ENCODE measurements at places on chromosomes 12 and 14.

GRCh38 chr14:100761481-100761880 is 34.8 kb downstream of the DLK1 start:
- DNase-seq, result peak; percentile 90

GRCh38 chr14:63051992-63052391 is 6.7 kb upstream of the KCNH5 start:
- DNase-seq, result peak; percentile 54

DNA sequence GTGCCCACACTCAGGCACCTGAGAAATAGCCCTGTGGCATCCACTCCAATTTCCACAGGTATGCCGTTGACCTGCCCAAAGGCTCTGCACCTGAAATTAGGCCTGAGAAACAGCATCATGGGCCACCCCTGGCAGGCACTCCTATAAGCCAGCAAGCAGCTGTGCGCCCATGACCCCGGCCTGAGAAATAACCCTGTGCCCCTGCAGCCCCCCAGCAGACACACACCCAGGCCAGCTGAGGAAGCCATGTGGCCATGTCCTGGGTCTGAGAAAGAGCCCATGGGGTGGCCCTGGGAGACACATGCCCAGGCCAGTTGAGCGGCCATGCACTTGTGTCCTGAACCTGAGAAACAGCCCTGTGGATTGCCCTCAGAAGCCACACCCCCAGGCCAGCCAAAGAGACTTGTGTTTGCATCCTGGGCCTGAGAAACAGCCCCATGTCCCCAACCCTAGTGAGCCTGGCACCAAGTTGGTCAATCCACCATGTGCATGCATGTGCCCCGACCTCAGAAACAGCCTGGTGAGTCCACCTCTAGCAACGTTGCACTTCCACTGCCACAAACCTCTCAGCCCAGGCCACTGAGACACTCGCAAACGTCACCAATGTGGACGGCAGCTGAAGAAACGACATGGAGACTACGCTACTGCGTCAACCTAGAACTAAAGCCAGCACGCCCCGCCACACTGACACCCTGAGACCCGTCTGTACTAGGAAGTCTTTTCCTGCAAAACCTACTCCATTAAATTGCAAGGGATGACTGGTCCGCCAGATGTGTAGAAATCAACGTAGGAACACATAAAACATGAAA is 411.9 kb downstream of the TMEM121 start:
- no peak for DNase-seq

DNA sequence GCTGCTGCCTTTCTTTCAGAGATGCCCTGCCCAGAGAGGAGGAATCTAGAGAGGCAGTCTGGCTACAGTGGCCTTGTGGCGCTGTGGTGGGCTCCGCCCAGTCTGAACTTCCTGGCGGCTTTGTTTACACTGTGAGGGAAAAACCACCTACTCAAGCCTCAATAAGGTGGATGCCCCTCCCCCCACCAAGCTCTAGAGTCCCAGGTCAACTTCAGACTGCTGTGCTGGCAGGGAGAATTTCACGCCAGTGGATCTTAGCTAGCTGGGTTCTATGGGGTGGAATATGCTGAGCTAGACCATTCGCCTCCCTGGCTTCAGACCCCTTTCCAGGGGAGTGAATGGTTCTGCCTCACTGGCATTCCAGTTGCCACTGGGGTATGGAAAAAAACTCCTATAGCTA is 25.6 kb downstream of the SPATA7 start:
- DNase-seq, result no peak

DNA sequence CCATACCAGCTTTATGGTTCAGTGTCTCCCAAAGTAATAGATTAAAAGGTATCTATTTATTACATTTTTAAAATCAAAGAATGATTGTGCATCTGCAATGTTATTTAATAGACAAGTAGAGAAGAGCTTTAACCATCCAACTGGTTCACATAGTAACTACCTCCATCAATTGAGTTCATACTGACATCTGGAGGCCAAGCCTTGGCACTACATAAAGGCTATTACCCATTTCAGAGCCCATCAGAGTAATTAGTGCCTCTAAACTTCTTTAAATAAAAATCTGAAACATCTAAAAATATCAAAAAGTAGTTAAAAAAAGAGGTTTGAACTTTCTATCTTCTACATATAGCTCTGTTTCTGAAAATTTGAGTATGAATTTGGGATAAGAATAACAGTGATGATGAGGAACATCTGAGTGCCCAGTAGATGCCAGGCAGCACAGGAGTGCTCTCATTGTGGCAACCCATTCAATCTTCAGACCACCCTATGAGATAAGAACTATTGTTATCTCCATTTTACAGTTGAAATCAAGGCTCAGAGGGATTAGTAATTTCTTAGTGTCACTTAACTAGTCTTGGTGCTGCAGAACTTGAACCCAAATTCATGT is 132.9 kb upstream of the DAAM1 start:
- DNase-seq, result peak; percentile 57

GRCh38 chr14:103925316-103925715 is 2.9 kb upstream of the TDRD9 start:
- DNase-seq, result no peak

GRCh38 chr12:32377344-32378055 is 21.9 kb upstream of the FGD4 start:
- DNase-seq, result peak; percentile 71

DNA sequence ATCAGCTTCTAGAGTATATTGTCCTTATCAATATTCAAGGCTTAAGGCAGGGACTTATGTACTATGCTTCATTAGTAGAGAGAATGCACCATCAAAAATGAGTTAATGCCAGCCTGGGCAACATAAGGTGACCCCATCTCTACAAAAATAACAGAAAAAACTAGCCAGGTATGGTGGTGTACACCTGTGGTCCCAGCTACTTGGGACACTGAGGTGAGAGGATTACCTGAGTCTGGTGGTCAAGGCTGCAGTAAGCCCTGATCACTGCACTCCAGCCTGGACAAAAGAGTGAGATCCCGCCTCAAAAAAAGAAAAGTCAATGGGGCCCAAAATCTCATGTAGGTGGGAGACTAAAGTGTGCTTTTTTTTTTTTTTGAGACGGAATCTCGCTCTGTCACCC is 8.8 kb downstream of the PPP4R3A start:
- DNase-seq, result no peak

DNA sequence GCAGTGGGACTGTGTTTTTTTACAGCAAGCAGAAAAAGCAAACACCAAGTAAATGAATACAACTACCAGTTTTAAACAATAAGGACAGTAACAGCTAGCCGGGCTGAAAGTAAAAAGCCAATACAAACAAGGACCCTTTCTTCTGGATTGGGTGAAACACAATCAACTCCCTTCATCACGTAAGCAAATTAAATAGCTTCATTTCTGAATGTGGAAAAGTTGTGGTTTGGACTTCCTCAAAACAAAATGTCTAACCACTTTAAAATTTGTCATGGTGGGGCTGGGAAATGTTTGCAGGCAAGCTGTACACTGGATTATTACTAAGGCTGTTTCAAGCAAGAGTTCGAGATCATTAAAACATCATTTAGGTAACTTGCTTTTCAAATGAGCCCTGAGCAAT is 47.4 kb downstream of the TCHP start:
- peak; percentile 49 for DNase-seq

DNA sequence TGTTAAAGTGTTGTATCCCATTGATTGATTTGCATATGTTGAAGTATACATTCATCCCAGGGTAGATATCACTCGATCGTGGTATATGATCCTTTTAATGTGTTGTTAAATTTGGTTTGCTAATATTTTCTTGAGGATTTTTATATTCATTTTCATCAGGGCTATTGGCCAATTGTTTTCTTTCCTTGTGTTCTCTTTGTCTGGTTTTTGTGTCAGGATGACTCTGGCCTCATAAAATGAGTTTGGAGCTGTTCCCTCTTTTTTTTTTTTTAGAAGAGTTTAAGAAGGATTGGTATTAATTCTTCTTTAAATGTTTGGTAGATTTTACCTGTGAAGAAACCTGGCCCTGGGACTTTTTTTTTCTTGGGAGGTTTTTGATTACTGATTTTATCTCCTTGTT is 303.5 kb upstream of the RTL1 start:
- DNase-seq, result no peak

DNA sequence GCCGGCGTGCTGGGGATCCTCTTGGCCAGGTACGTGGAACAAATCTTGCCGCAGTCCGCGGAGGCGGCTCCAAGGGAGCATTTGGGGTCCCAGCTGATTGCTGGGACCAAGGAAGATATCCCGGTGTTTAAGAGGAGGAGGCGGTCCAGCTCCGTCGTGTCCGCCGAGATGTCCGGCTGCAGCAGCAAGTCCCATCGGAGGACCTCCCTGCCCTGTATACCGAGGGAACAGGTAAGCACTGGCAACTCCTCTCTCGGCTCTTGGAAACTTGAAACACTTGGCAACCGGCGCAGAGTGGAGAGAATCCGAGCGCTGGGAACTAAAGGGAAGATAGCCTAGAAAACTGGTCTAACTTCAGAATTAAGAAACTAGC is 1.7 kb downstream of the PDE3A start:
- DNase-seq, result no peak

- DNase-seq, result no peak
Observed at GRCh38 chr12:112270673-112271072, 111.6 kb downstream of the HECTD4 start.

- DNase-seq, result no peak
Observed at GRCh38 chr14:72751276-72752033, 142.4 kb downstream of the DPF3 start.

- peak; percentile 42 for DNase-seq
Observed at GRCh38 chr14:102986810-102987579, 64.5 kb downstream of the AMN start.

DNA sequence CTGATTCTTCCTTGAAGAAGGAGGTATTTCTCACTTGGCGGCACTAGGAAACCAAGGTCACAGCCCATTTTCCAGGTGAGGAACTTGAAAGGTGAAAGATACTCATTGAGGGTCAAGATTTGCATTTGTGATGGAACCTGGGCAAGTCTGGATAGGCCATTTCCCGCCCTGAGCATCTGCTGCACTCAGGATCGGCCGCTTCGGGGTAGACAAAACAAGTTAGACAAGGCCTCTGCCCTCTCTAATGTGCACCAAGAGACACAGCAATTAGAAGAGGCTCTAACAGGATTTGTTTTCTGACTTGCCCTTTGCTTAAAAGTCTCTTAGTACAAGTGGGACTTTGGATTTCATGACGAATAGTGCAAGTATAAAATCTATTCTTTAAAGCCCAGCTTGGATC is 167.2 kb downstream of the KTN1 start:
- DNase-seq, result no peak

DNA sequence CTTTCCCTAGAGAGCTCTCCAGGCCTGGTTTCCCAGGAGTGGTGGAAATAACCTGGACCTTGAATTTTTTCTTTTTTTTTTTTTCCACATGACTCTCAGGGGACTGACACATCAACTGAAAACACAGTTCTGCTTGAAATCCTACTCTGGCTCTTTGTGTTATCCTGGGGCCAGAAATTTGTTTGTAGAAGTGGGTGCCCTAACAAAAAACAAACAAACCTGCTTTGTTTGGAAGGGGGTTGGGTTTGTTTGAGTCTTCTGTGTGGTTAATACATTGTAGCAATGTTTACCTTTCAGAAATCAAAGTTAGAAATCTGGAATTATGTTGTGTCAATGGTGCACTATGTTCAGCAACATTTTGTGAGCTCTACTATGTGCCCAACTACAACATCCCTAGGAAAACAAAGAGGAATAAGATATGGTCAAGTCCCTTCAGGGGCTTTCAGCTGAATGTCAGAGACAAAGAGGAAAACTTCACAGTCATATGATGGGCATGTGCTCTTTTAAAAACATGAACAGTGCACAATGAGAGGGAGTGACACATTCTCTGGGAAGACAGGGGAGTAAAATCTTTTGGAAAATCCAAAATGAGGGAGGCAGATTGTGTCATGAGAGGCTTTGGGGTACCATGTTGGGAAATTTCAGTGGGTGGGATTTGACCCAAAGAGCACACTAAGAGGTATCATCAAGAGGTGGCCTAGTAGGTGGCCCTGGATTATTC is 1.5 kb upstream of the IGF1 start:
- no peak for DNase-seq

- DNase-seq, result peak; percentile 46
Observed at GRCh38 chr12:19190292-19191031, 60.9 kb downstream of the PLEKHA5 start.

- no peak for DNase-seq
Observed at GRCh38 chr12:101097829-101098580, 112.0 kb downstream of the SLC5A8 start.

- peak; percentile 82 for DNase-seq
Observed at GRCh38 chr12:28132398-28132797, 57.9 kb upstream of the CCDC91 start.

GRCh38 chr12:38159591-38160317 is 156.8 kb upstream of the ALG10B start:
- DNase-seq, result no peak

- DNase-seq, result no peak
Observed at GRCh38 chr14:74685056-74685455, 27.8 kb downstream of the AREL1 start.

Data from amniotic epithelial cell (primary cell).